ENCODE measurements at places on chromosomes 12 and 14.
A peak's percentile ranks its signal among the peaks of the same experiment; 100 is the strongest.

DNA sequence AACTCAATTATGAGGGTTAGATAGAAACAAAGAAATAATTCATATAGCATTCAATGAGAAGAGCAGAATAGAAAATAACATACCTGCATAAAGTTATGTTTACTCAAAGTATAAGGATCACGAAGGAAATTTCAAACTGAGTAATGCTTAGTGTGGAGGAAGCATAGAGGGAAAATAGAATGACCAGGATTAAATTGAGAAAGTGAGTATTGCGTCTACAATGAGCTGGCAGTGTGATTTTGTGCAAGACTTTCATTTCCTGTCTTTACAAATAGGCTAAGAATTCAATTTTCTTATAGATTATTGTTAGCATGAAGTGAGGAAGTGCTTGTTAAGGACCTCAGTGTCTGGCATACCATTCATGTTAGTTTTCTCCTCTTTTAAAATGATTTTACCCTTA, 12.0 kb downstream of the ADGRD1 start:
- DNase-seq: no peak

- DNase-seq: no peak
These were observed 105.1 kb downstream of the ZFP36L1 start for GRCh38 chr14:68687746-68688145.

DNA sequence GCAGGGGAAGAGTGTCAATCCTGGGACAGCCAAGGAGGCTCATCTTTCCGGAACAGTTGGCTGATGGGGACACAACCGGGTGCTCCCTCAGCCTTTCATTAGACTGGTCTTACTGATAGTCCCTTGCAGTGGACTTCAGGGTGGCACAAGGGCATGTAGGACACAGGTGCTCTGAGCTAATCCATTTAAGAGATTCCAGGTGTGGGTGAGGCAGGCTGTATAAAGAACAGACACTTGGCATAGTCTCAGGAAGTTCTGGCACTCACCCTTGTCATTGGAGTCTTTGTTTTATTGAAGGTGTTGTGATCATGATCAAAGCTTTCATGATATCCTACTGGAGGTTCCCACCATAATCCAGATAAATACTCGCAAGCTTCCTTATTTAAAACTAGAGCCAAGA, 341.6 kb downstream of the EMP1 start:
- no peak for DNase-seq

DNA sequence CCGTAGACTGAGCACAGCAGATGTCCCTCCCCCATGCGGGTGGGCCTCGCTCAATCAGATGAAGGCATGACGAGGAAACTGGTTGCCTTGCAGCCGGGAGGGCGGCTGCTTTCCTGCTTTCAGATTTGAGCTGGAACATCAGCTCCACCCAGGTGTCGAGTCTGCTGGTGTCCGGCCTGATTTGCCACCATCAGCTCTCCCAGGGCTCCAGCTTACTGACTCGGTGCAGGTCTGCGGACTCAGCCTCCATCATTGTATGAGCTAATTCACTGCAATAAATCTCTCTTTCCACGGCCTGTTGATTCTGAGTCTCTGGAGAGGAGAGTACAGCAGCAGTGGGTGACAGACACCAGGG, 156.2 kb downstream of the KIF26A start:
- DNase-seq: no peak

DNA sequence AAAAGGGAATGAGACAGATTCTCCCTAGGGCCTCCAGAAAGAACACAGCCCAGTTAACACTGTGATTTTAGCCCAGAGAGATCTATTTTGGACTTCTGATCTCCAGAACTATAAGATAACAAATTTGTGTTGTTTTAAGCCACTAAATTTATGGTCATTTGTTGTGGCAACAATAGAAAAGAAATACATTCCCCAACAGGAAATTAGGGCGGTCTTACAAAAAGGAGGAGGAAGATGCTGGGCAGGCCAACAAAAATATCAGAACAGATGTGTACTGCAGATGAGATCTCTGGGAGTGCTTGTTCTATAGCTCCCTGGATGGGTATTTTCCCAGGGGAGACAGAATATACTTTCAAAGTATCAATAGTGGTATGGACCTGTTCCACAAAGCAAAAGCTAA, 32.0 kb upstream of the SOCS2 start:
- no peak for DNase-seq

GRCh38 chr12:112598626-112599025, 179.9 kb downstream of the PTPN11 start:
- no peak for DNase-seq

DNA sequence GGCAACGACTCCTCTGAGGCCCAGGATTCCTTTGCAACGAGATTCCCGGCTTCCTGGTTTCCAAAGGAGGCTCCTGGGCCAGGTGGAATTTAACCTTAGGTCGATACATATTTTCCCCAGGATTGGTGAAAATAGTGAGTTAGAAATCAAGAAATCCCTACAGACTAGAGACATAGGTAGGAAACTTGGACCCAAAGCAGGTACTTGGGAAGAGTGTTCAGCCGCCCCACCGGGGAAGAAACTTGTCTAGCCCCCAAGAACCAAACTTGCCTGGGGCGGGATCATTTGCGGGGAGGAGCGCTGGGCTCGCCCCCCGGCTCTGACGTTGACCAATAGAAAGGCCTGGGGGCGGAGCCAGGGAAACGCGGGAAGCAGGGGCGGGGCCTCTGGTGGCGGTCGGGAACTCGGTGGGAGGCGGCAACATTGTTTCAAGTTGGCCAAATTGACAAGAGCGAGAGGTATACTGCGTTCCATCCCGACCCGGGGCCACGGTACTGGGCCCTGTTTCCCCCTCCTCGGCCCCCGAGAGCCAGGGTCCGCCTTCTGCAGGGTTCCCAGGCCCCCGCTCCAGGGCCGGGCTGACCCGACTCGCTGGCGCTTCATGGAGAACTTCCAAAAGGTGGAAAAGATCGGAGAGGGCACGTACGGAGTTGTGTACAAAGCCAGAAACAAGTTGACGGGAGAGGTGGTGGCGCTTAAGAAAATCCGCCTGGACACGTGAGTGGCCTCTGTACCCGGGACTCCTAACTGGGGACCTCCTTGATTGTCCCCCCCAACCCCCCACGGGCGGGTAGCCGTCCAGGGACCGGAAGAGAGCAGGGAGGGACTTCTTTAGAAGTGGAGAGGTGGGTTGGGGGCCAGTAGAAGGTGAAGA, at the start of gene CDK2:
CDK2 (plus strand) TSS at position 423 of the 874 bp plus-strand sequence; CDS start at position 602, 179 bp downstream.
- peak; percentile 77 for DNase-seq

- DNase-seq: no peak
These were observed 28.4 kb upstream of the PTPRR start for GRCh38 chr12:70948976-70949336.

- no peak for DNase-seq
These were observed 5.5 kb upstream of the SELPLG start for GRCh38 chr12:108638997-108639822.

DNA sequence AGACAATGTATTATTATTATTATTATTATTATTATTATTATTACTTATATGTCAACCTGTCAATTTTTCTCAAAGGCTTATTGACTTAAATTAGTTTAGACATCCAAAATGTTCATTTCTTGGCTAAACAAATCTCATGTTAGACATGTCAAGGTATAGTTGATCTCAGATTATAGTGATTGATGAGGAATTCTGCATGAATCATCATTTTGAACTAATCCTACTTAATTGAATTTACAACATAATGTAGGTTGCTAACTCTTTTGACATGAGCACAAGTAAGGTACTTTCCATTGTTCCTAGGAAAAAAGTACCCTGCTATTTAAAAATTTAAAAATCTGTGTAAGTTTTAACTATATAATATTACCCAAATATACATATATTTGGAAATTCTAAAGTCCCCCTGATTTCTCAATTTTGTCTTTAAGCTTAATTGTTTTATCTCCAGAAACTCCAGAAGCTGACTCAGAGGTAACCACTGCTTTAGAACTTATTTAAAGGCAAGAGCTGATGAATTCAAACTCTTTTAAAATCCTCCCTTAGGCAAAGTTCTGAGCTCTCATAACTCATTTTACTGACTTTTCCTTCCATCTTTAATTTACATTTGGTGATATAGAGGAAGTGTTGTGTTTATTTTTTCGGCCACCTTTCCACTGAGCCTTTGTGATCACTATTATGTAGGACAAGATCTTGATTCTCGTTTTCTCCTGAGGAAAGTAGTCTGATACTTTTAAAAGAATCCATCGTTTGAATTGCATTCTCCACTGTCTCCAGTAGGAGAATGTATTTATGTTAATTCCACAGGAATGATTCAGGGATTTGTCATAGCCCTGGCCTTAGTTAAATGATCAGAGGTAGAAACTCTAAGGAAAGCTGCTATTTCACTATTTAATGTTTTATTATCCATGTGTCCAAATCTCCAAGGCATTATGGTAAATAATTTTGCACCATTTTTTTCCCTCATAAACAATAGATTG, 1304.5 kb downstream of the AACS start:
- no peak for DNase-seq

DNA sequence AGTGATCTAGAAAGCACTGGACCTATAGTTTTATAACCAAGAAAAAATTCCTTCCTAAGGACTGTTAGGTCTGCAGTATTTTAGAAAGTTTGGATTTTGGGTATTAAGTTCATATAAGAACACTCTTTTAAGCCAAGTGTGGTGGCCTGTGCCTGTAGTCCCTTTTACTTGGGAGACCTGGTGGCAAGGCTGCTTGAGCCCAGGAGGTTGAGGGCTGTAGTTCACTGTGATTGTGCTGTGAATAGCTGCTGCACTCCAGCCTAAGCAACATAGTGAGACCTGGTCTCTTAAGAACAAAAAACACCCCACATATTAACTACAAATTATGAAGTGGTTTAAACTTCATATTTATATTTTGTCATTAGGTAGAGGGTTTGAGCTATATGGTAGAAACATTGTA, 9.7 kb downstream of the DNM1L start:
- DNase-seq: no peak

DNA sequence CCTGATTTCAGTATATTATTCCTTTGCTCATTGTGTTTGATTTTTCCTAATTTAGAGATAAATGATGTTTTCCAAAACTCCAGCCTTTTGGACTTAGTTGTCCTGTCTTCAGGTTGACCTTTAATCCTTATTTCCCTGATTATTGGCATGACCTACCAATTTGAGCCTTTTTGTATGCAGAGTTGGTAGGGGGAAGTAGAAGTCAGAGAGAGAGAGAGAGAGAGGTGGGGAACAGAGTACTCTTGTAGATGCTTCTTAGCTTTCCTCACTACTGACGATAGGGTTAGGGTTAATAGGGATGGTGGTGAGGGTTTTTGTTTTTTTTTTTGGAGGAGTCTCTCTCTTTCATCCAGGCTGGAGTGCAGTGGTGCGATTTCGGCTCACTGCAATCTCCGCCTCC, 38.6 kb downstream of the TBC1D15 start:
- no peak for DNase-seq

DNA sequence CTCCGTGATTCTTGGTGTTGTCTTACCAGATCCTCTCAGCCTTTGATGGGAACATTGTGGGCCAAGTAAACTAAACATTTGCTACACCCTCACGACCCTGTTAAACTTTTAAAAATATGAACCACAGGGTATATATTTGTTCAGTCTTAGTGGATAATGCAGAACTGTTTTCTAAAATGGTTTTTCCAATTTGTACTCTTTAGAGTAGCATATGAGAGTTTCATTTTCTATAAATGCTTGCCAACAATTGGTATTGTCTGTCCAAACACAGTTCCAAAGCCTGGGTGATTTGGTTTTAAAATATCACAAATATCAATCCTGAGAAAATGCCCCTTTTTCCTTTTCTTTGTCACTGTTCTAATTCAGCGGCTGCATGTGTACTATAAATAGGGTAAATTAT, 6.7 kb upstream of the IL22 start:
- DNase-seq: no peak
